Kidney (tissue), 22 donors: ENCODE measurements at places on chromosomes 6 and 20. TPM values are rescaled to one million over a fixed set of nuclear protein-coding genes. Genes with fewer than 3 reads are reported as not detected.

SLC26A8 gene
- polyA plus RNA-seq = not detected

WFDC12 gene
- polyA plus RNA-seq = not detected

NNAT gene
- not detected for polyA plus RNA-seq

CPNE5 gene
- 3.7 TPM for polyA plus RNA-seq

PNPLA1 gene
- 1.2 TPM for polyA plus RNA-seq
